ENCODE measurements at places on chromosomes 4 and X.

DNA sequence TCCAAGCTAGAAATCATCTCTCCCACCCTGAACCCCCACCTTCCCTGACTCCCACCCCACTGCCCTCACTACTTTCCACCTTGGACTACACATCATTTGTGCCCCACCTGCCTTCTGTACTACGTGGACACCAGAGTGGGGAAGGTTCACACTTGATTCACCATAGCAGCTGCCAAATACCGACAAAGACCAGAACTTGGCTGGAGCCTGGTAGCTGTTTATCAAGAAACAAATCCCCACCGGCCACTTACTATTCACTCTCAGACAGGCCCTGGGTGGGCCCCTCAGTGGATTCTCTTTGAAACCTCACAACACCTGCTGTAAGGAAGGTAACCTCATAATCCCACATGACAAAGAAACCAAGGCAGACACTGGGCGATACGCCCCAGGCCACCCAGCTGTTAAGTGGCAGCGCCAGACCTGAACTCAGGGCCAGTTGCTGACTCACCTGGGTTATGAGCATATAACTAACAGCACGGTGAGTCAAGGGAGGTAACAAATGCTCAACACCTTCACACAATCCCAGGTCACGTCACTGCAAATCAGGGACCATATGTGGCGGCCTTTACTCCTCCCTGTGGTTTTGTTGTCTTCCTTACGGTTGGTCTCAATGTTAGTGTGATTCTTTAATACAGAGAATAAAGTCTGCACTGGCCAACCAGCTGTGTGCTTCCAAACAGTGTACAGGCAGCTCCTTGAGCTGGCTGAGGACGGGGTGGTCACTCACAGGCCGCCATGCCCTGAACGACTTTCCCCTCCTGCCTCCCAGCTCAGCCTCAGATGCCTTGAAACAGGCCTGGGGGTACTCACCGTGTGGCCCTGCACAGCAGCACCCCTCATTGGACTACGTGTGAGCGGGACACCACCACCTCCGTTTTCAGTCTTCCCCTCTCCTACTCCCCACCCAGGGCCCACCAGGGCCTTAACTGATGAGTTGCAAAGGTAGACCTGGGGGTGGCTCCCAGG lies 7.5 kb downstream of the WDR1 start:
- no peak for DNase-seq

DNA sequence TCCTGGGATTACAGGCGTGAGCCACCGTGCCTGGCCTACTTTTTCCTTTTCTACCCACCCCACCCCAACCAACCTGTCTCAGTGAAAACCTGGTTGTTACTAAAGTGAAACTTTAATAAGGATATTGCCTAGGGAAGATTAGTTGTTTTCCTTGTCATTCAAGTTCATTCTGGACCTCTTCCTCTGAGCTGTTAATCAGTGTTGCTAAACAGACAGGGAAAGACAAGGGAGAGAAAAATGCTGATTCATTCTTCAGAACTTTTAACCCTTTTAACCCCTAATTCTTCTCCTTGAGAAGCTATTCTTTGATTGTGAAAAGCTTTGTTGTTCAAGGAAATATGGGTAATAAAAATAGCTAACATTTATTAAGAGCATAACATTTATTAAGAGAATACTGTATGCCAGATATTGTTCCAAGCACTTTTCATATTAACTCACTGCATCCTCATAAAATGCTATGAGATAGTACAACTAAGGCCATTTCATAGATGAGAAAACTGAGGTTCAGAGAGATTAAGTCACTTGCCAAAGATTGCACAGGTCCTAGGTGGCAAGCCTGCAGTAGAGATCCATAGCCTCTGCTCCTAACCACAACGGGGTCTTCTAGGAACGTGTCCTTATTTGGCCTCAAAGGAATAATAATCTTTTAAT lies 34.8 kb downstream of the OSTC start:
- no peak for DNase-seq

- DNase-seq, result no peak
Observed at GRCh38 chr4:90145319-90145718, 18.1 kb downstream of the CCSER1 start.

GRCh38 chr4:128854433-128854832 lies 44.9 kb downstream of the JADE1 start:
- DNase-seq, result no peak

GRCh38 chrX:44343412-44344141 lies at the start of gene EFHC2:
Gene EFHC2, minus strand, starts transcription at chrX:44343672. Its CDS starts 84 bp downstream, at chrX:44343588.
- no peak for DNase-seq

- no peak for DNase-seq
Observed at GRCh38 chrX:129525162-129525561, 1.9 kb upstream of the SMARCA1 start.

DNA sequence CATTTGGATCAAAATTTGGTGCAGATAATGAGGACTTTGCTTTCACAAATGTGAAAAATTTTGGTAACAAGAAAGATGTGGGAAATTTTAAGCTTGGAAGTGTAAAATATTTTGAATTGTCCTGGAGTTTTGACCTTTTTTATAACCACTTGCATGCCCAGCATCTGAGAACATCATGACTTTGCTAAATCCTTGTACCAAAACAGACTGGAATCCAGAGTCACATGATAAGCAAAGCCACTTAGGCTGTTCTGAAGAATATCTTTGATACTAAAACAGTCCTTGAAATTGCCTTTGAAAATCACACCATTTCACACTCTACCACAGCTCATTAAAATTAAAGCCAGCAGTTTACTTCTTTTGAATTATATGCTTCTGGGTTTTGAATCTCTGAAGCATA lies 2.5 kb upstream of the PPM1K start:
- no peak for DNase-seq

- no peak for DNase-seq
Observed at GRCh38 chr4:183205193-183205592, 106.1 kb downstream of the WWC2 start.

DNA sequence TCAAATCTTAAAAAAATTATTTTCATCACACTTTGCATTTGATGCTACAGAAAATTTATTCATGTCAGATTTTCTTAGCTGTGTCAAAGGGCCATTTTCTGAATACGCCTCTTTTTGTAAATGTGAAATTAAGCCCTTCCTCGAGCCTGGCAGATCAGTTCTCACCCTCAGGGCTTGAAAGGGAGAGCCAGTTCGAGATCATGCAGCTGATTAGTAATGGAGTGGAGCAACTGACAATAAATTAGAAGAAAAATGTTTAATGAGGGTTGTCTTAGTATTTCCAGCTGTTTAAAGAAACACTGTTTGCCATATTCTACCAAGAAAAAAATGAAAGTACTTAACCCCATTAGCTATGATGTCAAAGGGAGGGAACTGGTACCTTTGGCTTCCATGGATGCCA lies 28.7 kb downstream of the CC2D2A start:
- no peak for DNase-seq

- no peak for DNase-seq
Observed at GRCh38 chr4:108443585-108443984, 176.8 kb upstream of the RPL34 start.

GRCh38 chr4:138494116-138494515 lies 252.0 kb upstream of the SLC7A11 start:
- no peak for DNase-seq

DNA sequence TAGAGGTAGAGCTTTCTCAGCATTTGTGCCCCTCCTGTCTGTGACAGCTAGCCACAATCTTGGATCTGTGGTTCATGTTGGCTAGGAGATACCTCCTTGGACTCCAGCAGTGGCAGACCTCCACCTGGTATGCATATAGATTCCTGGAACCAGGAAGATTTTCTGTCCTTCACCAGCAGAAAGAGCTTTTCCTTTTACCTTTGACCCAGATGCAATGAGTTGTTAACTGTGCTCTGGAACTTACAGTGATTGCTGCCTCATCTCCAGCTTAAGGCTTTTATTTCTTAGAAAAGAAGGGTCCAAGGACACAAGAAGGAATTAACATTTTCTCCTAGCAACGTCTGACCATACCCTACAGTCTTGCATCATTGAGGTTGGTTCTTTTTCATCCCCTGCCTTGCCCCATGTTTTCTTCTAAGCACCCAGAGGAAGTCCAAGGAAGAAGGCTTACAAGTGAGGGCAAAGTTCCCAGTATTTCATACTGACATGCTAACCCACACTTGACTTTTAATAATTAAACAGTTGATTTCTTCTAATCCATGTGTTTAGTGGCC lies 217.1 kb upstream of the ARHGAP24 start:
- DNase-seq, result no peak

DNA sequence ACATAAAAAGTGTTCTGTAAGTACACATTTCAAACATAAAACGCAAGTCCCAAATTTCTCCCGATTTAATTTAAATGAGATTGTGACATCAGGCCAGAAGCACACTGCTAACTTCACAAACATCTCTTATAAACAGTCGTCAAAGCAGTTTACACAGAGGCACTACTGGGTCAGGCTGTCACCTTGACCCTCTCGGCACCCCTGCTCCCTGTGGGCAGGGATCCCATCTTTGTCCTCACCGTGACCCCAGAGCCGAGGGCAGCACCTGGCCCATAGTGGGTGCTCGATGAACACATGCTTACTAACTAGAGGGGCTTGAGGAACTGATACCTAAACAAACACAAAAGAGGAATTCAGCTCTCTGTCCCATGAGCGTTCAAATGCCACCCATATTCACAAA lies 22.2 kb downstream of the QDPR start:
- no peak for DNase-seq

DNA sequence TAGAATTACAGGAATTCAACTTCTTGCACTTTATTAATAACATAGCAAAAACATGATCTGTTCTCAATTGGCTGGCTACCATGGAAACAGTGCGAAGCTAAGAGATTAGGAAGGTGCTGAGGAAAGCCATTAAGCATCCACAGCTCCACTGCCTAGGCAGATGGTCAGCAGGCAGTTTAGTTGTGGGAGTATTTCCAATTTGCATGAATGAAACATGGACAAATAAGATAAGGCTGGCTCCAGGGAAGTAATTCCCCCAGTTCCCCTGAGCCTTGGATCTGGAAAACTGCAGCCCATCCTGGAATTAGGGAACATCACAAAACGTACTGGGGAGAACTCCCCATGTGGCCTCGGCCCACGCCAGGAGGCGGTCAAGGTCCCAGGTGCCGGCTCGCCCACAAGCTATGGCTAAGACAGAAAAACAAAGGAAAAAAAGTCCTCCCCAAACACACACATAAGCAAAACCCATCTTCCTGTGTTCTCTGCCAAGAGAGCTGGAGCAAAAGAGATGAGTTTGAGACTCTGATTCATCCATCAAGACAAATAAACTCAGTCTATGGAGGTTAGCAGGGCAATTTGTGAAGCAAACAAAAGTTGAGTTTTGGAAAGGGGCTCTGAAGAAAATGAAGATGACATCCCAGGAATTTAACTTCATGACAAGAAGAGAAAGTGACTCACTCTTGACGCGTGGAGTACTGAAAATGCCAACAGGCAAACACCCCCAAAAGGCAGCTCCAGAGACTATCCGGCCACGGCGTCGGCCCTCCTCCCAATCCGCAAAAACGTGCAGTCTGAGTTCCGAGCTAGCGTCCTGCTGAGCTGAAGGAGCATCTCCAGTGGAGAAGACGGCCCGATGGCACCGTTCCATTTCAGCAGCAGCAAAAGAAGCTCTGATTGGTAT lies 45.1 kb downstream of the IGFBP7 start:
- no peak for DNase-seq

GRCh38 chrX:10022580-10023245 lies 55.6 kb downstream of the CLDN34 start:
- no peak for DNase-seq

GRCh38 chr4:78478523-78478922 lies 73.0 kb upstream of the ANXA3 start:
- no peak for DNase-seq

DNA sequence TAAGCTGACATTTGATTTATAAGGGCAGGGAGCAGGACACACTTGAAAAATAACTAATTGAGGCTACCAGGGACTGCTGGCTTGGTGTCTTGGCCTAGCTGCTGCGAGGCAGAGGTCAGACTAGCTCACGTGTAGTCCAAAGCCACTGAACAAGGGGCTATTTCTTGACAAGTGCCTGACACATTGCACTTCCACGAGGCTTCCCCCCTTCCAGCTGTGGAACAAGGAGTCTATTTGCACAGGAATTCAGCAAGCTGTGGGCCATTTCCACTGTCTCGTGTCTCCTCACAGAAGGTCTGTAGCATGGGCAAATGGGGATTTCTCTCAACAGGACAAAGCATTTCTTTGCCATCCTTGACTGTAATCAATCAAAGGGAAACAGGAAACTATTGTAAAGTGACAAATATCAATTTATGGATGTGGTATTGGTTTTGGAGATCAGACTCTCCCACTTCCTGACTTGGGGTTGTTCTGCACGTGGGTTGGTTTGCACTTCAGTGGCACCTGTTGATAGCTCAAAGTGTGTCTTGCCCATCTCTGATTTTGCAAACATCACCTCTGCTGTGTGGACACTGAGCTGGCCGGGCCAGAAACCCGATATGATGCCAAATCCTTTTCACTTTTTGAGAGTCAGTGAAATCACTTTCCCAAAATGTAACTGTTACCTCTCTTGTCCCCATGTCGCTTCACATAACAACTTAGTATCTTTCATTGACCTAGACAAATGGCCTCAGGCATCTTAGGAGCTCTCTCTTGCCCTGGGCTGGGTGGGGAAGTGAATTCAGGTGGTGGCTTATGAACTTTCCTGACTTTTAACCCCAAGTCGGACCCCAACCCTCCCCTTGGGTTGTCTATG lies 107.4 kb upstream of the MAMLD1 start:
- no peak for DNase-seq

DNA sequence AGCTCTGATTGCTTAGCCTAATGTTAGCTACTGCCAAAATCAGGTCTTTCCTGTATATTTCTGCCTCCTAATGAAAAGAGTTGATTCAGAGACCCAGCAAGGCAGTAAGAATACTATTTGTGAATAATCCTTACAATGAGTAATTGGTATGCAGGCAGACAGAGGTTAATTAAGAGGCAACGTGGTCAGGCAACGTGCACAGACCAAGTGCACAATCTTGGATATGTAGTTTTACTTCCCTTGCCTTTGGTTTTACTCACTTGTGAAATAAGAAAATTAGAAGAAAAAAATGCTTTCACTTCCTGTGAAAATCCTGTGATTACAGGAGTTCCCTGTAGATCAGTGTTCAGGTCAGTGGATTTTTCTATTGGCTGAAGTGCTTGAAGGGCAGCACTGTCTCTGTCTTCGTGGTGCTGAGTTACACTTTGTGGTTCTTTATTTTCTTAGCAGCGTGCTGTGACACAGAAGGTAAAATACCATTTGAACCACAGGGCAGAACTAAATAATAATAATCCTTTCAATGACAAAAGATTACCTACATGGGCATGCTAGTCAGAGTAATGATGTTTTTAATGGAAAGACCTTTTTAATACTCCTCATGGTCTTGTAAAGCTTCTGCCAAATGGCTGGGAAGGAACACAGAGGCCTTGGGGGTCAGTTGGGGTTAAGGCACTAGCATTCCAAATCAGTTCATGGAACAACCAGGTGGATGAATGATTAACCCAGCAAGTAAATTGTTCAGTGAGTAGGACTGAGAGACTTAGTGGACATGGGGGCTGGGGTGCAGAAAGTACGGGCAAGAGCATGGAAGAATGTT lies 430.9 kb downstream of the MAPK10 start:
- DNase-seq, result no peak

- DNase-seq, result no peak
Observed at GRCh38 chr4:89708903-89709421, 128.0 kb downstream of the SNCA start.

DNA sequence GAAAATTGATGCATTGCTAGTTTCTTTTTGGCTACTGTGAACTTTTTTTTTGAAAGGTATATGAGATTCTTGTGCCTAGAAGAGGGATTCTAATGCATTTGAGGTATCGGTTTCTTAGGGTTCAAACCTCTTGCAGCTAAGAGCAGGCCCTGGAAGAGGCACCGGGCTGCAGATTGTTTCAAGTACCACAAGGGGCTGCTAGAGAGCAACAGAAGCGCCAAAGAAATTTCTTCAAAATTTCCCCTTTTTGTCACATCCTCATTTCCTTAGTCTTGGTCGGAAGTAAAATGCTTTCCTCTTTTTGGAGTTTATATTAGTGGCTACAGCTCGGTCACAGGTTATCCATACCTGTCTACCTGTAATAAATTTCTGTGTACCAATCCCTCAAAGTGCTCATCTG lies 89.8 kb downstream of the PDGFRA start:
- DNase-seq, result peak; percentile 30

Measured in HTR-8/SVneo (cell line).